Karpas-422 (cell line): ENCODE measurements at places on chromosomes 2 and 18. TPM values are rescaled to one million over a fixed set of nuclear protein-coding genes. Genes with fewer than 3 reads are reported as not detected.

DNA sequence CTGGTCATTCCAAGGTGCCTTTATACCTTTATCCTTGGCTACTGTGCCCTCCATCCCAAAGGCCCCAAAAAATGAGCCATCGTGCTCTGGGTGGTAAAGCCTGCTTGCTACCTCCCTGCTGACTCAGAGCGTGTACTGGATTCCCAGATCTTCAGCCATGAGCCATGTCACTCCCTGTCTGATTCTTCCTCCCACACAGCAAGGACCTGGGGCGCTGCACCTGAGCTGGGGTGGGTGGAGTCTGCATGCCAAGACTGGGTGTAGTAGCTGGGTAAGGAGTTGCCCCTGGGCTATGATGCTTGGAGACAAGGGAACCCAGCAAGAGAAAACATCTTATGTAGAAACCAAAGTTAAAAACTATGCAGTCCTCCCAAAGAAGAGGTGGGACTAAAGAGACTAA lies 37.2 kb upstream of the APCDD1 start:
- no peak for DNase-seq

DNA sequence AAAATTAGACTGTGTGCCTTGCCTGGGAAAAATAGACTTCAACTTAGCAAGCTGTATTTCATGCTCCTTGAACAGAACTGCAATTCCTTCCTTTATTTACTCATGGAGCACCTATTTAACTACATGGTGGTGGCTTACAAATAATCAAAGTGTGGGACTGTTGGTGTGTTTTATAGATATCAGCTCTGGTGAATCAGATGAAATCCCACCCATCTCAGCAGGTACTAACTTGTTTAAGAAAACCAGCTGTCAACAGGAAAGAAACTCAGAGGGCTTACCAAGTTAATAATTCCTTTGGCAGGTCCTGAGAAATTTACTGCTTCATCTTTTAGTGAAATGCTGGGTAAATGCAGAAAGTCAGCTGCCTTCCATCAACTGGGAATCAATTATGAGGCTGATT lies 830.6 kb downstream of the SLC4A3 start:
- DNase-seq, result no peak

- DNase-seq, result no peak
Measured at GRCh38 chr2:23554054-23554697, 169.2 kb downstream of the KLHL29 start.

- DNase-seq, result peak; percentile 64
Measured at GRCh38 chr2:2328848-2329247, 2.2 kb downstream of the MYT1L start.

GRCh38 chr2:3712424-3712823 lies 9.0 kb downstream of the DCDC2C start:
- no peak for DNase-seq

DNA sequence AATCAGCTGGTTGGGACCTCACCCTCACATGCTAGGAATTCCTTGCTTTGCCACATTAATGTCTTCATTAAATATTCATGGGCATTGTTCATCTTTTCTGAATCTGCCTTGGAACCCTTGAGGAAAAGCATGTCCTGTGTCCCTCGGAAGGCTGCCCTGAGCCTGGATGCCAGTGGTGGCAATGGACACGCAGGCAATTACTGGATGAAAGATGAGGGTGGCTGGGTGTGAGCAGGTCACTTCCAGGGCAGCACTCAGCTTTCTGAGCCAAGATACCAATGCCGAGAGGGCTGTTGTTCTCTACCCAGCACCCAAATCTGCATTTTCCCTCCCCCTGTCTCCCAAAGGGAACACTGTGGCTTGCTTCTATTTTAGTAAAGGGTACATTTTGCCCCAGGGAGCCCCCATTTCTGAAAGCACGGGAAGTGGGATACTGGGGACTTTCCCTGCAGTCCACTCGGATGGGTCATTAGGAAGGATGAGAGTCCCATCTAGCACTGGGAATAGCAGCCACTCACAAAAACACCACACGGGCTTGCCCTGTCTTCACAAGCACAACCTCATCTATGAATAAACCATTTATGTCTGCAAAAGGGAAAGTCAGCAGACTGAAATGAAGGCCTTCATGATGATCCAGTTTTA lies 234.8 kb downstream of the SOX11 start:
- no peak for DNase-seq

The EDAR gene
- not detected in 2 replicates for total RNA-seq

GRCh38 chr2:31526946-31527732 lies 53.6 kb downstream of the SRD5A2 start:
- DNase-seq, result no peak

The TBC1D8 gene
- 0.97 and 2.3 TPM in 2 replicates for total RNA-seq

The DGUOK gene
- total RNA-seq, result 88.0 and 130 TPM in 2 replicates

The ANKRD30B gene
- total RNA-seq, result not detected in 2 replicates

The IL36RN gene
- not detected in 2 replicates for total RNA-seq

DNA sequence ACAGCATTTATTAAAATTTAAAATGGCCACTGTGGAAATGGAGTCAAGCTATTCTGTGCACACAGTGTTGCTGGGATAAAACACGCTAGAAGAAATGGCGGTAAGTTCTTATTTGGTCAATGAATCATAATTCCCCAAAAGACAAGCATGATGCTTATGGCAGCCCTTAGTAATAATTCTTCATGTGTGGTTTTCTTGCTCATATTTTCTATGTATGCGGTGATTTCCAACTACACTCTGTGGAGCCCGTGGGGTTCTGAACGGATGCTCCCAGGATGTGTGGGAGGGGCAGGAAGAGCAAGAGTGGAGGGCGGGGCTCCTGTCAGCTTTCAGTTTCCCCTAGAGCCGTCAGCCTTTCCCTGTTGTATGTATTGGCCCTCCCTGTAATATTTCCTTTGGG lies 91.7 kb upstream of the RMDN2 start:
- no peak for DNase-seq

- DNase-seq, result peak; percentile 48
Measured at GRCh38 chr18:75884728-75885127, 457.2 kb upstream of the SMIM21 start.

- peak; percentile 62 for DNase-seq
Measured at GRCh38 chr2:195533771-195534642, 123.0 kb upstream of the SLC39A10 start.

GRCh38 chr18:3879836-3880120 lies 429.8 kb downstream of the TGIF1 start:
- no peak for DNase-seq

- no peak for DNase-seq
Measured at GRCh38 chr2:69554981-69555380, 88.6 kb downstream of the AAK1 start.

DNA sequence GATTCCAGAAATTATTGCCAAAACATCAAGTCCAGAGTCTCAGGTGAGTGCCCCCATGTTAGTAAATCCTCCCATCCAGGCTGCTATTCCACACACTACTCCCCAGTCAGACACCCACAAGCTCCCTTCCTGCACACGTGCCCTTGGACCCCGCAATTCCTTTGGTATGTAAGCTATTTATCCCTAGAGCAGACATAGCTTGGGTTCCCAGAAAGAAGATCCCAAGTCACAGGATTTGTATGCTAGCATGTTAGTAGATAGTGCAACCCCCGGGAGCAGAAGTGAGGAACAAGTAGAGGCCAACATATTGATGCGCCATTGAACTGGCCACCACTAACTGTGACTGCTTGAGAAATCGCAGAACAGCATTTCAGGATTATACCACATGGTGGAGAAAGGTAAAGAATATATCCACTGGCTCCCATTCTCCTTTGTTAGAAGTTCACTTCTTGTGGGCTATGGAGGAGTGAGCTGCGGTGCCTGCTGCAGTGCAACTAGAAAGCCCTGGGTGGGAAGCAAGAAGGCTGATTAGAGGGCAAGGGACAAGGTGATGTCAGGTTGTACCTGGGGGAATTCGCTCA lies 137.5 kb upstream of the CHAC2 start:
- DNase-seq, result no peak

DNA sequence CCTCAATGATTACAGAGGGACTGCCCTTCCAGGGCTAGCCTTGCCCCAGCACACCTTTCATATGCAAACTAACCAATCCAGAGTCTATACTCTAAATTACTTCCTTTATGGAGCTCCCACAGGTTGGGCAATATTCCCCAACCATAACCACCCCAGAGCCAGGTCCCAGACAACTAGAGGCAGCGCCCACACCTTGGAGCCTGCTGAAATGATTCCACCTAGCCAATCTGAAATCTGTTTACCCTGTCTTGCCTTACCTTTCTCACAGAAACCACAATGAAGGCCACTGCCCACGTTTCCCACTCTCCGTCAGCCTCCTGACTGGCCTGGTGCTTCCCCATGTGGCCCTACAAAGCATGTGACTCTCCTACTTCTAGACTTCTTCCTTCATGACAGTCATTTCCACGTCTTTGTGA lies 62.0 kb downstream of the REEP1 start:
- no peak for DNase-seq

GRCh38 chr18:27185025-27185763 lies at the start of gene CHST9:
TSS of gene CHST9 (minus strand) at chr18:27185308. CDS start at chr18:27142809, 42,499 bp downstream.
- DNase-seq, result no peak

- DNase-seq, result peak; percentile 29
Measured at GRCh38 chr2:37570773-37571586, 100.5 kb downstream of the CDC42EP3 start.

DNA sequence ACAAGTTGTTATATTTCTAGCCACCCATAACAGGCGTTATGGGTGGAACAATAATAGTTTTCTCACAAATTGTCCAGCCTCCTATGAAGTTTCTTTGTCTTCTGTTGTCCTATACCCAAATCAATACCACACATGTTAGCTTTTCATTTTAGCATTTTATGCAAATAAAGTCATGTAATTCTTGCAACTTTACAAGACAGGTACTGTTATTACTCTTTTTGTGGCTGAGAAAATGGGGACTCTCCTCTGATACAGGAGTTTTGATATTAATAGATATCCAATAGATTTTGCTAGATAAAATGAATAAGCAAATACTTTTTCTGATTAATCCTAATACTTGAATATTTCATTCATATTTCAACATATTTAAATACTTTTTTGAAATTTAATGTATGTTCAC lies 151.0 kb downstream of the PMAIP1 start:
- no peak for DNase-seq

GRCh38 chr2:71006955-71007799 lies 12.5 kb upstream of the TEX261 start:
- no peak for DNase-seq

DNA sequence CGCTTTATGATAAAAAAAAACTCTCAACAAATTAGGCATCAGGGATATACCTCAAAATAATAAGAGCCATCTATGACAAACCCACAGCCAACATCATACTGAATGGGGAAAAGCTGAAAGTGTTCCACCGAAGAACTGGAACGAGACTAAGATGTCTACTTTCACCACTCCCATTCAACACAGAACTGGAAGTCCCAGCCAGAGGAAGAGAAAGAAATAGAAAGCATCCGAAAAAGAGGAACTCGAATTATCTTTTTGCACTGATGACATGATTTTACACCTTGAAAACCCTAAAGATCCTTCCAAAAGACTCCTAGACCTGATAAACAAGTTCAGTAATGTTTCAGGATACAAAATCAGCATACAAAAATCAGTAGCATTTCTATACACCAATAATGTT lies 121.6 kb downstream of the ZRANB3 start:
- no peak for DNase-seq

The MBP gene
- 58.3 and 67.8 TPM in 2 replicates for total RNA-seq

DNA sequence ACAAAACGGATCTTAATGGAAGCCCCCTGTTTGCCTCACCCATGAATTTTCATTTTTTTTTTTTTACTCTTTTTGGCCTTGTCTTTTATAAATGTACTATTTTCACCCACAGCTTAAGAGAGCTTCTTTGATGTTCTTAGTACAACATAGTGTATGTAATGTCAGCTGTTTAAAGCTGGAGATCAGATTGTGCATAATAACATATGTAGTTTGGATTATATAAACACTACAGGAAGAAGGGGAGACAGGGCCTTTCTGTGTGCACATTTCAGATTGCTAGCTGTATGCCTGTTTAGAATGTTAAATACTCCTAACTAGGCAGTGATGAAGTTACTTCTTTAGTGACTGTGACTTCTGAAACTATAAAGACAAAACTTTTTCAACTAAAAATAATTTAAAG lies 2.1 kb upstream of the TANC1 start:
- DNase-seq, result no peak

The AGFG1 gene
- 35.6 and 121 TPM in 2 replicates for total RNA-seq

DNA sequence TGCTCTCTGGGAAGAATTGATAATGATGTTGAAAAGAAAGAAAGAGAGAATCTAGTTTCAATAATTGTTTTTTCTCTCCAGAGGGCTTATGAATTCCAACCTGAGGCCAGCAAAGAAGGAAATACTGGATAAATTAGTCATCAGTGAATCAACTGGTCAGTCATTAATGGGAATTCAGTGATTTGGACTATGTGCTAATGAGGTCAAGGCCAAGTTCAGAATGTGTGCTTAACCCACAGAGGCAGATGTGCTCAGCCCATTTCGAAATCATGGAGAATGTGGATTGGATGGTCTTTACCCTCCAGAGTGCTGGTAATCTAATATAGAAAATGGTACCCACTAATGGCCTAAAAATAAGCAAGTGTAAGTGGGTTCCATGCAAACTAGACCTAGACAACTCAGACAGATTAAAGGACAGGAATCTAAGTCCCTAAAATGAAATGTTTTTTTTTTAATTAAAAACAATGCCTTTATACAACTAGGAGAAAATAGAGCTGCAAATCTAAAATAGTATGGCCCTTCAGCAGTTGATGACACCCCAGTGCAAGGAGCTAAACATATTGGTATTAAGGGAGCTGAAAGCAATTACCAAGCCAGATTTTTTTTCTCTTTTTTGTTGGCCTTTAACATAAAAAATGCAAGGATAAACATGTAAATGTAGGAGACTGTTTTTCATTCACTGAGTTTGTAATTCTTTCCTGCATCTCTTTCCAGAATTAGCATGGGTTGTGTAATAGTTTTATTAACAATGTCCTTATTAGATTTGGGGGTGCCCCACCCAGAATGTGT lies 296.9 kb downstream of the SATB2 start:
- DNase-seq, result no peak

DNA sequence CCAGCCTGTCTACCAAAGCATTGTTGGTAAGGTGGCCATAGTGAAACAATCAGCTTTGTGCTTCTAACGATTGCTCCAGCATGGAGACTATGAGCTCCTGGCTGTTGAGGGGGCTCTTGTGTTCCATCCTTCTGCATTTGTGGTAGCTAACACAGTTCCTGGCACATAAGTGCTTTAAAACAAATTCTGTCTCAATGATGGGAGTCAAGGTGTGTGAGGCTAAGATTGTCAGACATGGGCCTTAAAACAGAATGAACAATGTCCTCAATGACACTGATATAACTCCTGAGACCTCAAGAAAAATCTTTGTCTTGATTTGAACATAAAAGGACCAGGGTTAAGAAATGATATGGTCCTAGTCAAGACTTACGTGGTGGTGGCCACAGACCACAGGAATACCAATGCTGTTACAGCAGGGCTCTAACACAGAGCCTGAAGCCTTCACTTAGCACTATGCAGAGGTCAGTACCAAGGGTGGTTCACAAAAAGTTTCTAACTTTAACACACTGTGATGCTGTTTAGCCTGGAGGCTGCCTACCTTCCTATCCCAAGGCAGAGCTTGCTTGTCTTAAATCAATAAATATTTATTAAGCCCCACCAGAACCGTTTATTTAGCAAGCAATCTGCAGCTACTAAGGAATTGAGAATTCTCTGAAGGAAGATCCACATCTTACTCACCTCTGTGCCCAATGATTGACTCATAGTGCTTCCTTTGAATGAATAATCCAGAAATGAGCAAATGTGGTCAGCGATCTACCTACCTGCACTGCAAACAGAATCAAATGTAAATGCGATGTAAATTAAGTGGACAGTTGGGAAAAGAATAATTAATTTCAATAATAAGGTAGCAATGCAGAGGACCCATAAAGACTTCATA lies 35.1 kb downstream of the EVA1A start:
- DNase-seq, result no peak

GRCh38 chr2:120939595-120940318 lies 204.1 kb downstream of the GLI2 start:
- peak; percentile 36 for DNase-seq

The KCNG2 gene
- not detected in 2 replicates for total RNA-seq

The ALK gene
- not detected in 2 replicates for total RNA-seq

The GREB1L gene
- total RNA-seq, result not detected in 2 replicates
